ENCODE measurements at places on chromosomes 6 and 20.
A peak's percentile ranks its signal among the peaks of the same experiment; 100 is the strongest.

DNA sequence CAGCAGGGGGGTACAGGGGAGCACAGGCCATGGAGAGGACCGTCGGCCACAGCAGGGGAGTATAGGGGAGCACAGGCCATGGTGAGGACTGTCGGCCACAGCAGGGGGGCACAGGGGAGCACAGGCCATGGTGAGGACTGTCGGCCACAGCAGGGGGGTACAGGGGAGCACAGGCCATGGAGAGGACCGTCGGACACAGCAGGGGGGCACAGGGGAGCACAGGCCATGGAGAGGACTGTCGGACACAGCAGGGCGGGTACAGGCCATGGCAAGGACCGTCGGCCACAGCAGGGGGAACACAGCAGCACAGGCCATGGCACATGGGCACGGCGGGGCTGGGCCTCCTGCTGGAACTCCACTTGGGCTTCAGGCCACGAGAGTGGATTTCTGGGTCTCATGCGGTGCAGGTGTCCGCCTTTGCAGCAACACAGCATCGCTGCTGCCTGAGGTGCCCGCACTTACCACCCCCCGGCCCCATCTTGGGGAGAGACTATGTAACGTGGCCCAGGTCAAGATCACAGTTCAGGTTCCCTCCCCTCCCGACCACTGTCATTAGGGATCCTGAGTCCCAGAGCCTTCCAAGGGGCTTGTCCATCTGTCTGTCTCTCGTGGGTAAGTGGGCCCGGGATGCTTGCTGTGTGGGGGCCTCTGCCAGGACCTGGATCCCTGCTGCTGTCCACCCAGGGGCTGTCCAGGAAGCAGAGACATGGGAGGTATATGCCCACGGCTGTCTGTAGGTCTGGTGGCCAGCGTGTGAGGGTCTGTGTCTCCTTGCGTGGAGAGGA is 2.5 kb downstream of the NPBWR2 start:
- no peak for DNase-seq

- DNase-seq = peak; percentile 90
These were observed 707.8 kb upstream of the FLRT3 start for GRCh38 chr20:15045246-15045645.

DNA sequence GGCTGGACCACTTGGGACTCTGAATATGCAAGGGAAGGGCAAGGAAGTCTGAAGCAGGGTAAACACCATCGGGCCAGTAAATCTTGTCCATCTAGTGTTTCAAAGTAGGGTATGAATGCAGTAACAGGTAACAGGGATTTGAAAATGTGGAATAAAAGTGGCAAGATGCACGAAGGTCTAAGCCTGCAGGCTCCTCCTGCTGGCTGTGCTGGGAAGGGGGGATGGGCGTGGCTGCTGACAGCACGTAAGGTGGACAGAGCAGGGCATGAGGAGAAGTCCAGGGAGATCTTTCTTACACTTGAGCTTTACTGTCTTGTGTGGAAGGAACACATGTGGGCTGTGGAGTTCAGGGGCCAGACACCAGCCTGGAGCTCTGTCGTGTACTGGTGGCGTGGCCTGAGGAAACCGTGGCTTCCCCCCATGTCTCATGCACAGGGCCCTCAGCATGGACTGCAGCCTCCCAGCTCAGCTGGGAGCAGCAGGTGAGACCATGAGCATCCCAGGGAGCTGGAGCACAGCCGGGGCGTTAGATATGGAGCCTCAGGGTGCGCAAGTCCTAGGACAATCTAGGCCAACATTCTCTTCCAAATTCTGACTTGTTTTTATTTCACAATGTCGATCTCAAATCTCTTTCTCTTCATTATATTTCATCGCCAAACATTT is 84.5 kb downstream of the SLC22A23 start:
- no peak for DNase-seq

DNA sequence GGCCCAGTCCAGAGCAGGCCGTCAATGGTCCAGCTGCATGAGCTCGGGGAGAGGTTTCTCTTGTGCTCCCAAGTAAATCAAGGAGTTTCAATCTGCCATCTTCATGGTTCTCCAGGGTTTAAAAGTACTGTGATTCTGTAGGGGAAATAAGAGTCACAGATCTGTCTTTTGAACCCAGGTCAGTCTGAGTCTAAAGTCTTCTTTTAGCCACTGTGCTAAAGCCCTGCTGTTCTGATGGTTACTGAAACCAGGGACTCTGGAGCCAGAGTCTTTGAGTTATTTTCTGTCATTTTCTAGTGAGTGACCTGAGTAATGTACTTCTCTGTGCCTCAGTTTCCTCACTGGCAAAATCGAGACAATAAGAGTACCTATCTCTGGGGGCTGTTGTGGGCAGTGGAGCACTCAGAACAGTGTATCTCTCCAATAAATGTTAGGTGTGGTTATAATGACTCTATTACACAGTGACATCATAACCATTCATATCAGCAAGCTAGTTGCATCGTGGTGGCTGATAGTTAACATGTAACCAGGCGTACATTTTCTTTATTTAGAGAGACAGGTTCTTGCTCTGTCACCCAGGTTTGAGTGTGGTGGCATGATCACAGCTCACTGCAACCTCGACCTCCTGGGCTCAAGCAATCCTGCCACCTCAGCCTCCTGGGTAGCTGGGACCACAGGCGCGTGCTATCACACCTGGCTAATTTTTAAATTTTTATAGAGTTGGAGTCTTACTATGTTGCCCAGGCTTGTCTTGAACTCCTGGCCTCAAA is 74.6 kb upstream of the KCNG1 start:
- DNase-seq = no peak

DNA sequence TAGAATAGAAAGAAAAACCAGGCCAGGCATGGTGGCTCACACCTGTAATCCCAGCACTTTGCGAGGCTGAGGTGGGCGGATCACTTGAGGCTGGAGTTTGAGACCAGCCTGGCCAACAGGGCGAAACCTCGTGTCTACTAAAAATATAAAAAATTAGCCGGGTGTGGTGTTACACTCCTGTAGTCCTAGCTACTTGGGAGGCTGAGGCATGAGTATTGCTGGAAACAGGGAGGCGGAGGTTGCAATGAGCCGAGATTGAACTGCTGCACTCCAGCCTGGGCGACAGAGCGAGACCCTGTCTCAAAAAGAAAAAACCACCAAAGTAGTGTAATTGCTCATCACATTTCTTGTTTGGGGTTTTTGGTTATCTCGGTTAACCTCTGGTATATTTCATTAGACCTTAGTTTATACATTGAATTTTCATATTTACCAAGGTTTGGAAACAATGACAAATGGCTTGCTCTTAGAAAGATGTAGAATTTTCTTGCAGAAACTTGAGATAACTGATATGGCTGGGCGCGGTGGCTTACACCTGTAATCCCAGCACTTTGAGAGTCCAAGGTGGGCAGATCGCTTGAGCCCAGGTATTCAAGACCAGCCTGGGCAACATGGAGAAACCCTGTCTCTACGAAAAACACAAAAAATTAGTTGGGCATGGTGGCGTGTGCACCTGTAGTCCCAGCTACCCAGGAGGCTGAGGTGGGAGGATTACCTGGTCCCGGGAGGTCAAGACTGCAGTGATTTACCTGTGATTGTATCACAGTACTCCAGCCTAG is 14.2 kb downstream of the ITCH start:
- no peak for DNase-seq

DNA sequence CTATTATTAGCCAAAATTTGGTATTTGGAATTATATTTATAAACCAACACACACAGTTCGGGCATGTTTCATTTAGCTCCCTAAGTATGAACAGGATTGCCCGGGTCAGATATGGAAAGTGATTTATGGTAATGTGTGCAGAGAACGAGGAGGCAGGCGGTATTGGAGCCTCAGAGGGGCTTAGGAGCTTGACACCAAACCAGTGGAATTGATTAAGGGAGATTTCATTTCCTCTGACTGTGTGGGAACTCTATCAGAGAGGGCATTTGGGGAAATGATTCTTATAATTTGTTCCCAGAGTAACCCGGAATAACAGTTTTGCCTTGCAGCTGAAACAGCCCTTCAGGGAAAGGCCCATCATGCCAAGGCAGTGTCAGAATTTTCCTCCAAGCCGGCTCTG is 115.1 kb upstream of the SPTLC3 start:
- DNase-seq = no peak

DNA sequence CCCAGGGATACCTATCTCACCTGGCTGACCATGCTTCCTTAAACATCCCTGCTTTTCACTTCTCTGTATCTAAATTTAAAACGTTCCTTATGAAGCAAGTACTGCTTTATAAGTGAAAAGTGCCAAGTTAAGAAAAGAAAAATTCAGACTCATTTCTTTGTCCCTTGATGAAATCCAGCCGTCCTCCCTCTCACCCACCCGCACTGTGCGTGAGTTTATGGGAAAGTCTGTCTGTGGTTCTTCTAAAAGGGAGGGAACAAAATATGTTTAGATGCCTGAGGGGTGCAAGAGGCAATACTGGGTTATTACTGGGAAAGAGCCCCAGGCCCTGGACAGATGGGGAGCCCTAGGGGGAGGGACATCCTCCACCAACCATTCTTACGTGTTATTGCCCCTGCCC is 31.2 kb downstream of the SPDEF start:
- DNase-seq = no peak

DNA sequence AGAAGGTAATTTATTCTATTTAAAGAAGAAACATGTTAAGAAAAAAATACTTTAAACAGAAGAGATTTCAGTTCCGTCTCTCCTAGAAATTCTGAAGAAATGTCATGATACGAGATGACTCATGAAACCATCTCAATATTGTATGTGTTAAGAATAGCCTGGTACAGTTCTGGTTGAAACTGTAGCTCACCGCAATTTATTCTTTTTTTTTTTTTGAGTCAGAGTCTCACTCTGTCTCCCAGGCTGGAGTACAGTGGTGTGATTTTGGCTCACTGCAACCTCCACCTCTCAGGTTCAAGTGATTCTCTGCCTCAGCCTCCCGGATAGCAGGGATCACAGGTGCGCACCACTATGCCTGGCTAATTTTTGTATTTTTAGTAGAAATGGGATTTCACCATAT is 103.3 kb downstream of the ARHGAP18 start:
- DNase-seq = peak; percentile 65

- no peak for DNase-seq
These were observed 69.5 kb downstream of the KIAA0319 start for GRCh38 chr6:24576447-24576846.

DNA sequence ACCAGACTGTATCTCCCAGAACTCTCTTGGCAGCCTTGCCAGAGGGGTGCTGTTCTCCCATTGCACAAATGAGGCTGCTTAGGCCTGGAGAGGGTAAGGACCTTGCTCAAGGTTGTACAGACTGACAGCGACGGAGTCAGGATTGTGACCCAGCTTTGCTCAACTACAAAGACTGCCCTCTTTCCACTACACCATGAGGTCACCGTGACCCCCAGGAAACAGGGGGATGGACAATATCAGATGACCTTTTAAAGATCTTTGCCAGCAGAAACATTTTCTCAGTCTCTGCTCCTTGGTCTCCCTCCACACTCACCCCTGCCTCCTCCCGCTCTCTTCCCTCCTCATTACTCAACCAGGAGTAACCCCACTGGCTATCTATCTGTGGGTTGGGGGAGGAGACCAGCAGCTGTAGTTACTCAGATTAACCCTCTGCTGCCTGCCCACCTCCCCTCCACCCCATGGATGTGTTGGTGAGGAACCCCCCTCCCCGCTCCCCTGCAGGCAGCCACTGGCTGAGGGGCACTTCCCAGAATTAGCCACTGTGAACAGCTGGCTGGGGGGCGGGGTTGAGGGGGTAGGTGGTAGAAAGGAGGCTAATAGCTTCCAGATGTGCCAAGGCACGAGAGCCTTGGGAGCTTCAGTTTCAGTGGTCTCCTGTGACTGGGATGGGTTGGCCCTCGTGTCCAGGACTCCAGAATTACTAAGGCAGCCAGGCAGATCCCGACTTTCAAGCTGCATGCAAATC is 26.9 kb upstream of the MRPS18A start:
- peak; percentile 51 for DNase-seq

DNA sequence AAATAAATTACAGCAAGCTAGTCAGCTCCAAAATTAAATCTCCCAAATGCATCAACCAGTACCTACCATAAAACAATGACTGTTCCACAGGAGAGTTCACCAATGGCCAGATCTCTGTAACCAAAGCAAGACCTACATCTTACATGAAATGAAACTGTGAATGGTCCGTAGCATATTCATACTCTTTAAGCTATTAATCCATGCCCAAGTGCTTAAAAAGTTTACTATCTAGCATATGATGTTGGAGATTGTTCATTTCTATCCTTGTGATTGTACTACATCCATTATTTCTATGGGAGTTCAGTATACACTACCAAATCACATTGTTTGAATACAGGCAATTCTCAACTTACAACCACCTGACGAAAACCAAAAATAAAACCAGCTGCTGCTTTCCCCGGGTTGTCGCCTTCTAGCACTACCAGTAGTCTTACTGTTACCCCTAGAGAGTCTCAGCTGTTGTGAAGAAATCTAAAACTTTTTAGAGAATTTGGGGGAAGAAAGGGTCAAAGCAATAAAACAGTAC is 38.0 kb downstream of the HIVEP2 start:
- DNase-seq = no peak

- peak; percentile 82 for DNase-seq
These were observed 816 bp upstream of the MAN1A1 start for GRCh38 chr6:119350202-119350951.

DNA sequence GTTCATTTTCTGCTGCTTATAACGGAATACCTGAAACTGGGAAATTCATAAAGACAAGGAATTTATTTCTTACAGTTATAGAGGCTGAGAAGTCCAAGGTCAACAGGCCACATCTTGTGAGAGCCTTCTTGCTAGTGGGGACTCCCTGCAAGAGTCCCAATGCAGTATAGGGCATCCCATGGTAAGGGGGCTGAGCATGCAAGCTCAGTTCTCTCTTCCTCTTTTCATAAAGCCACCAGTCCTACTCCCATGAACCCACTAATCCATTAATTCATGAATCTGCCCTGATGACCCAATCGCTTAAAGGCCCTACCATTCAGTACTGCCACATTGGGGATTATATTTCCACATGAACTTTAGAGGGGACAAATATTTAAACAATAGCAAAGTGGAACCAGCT is 26.5 kb downstream of the CYB5R4 start:
- no peak for DNase-seq

DNA sequence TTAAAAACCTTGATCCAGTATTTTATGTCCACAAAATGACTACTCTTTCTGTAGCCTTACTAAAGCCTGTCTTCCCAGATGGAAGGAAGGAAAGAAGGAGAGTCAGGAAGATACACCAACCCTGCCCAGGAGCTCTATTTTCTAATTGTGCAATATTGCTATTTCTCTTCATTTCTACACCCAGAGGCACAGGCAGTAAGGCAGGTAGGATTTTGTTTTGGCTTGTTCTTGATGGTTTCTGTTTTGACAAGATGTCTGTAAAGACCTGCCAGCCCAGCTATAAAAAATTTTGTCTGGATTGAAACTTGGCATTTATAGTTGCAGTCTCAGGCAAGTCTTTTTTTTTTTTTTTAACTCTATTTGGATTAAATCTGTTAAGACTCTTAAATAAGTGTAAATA is 587.5 kb upstream of the ARID1B start:
- DNase-seq = no peak

DNA sequence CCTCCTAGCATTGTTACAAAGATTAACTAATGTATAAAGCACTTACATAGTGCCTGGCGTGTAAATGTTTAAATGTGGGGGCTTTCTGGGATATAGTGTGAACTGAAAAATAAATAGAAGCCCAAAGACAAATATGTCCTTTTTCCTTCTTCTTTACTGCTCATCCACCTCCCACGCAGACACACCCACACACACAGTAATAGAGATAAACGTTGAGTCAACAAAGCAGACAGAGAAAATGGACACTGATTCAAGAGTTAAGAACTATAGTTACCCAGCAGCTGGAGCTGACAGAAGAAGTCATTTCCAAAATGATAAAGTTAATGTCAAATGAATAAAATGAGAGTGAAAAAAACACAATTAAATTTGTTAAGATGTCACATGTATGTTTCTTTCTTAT is 68.3 kb downstream of the FHL5 start:
- DNase-seq = peak; percentile 6
